ENCODE measurements at places on chromosomes 6 and 20. TPM values are rescaled to one million over a fixed set of nuclear protein-coding genes. Genes with fewer than 3 reads are reported as not detected.

Gene HAO1
- not detected for total RNA-seq

Gene TMEM151B
- not detected for total RNA-seq

Gene SIM1
- 2.0 TPM for total RNA-seq

Gene C20orf141
- total RNA-seq: not detected

Gene BMP7
- 1.6 TPM for total RNA-seq

GRCh38 chr20:15296422-15296821, 959.0 kb upstream of the FLRT3 start:
- DNase-seq: no peak

GRCh38 chr6:150202934-150203333, 60.1 kb downstream of the PPP1R14C start:
- DNase-seq: no peak

GRCh38 chr6:33868141-33868540, 64.3 kb upstream of the MLN start:
- no peak for DNase-seq

GRCh38 chr6:35461270-35461669, 6.9 kb upstream of the RPL10A start:
- DNase-seq: no peak

GRCh38 chr20:40251284-40251932, 437.6 kb downstream of the MAFB start:
- DNase-seq: no peak

- DNase-seq: peak; percentile 67
These were observed 2.8 kb upstream of the DIDO1 start for GRCh38 chr20:62929051-62929538.

- DNase-seq: no peak
These were observed 3.5 kb downstream of the TENT5A start for GRCh38 chr6:81748994-81749393.

DNA sequence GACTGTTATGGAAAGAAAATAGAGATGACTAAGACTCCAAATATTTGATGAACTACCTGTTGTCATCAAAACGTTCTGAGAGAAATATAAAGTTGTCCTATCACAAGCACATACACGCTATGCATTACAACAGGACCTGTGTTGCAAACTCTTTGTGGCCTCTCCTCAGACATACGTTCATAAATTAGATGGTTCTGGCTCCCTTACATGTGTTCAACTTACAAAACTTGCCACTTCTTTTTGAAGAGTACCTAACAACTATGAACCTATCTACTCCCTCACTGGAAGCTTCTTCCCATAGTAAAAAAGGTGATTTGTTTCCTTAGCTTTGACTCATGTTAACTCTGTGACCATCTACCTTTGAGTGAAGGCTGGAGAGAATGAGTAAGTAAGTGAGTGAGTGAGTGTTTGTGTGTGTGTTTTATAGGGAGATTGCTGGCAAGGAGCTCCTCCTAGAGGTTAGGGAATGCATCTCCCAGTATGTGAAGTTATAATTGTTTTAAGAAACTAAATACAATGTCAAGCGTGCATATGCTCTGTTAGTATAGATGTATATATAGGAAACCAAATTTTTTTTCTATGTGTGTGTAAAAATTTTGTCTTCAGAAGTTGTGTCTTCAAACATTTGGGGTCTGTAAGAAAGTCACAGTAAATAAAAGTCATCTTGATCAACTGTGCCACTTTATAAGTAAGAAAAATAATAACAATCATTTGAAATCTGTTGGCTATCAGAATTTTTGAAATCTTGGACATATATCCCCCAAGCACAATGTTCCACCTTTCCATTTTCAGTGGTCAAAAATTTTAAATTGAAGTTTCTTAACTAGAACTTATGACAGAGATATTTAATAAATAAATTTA, 1211.1 kb upstream of the GJE1 start:
- no peak for DNase-seq

DNA sequence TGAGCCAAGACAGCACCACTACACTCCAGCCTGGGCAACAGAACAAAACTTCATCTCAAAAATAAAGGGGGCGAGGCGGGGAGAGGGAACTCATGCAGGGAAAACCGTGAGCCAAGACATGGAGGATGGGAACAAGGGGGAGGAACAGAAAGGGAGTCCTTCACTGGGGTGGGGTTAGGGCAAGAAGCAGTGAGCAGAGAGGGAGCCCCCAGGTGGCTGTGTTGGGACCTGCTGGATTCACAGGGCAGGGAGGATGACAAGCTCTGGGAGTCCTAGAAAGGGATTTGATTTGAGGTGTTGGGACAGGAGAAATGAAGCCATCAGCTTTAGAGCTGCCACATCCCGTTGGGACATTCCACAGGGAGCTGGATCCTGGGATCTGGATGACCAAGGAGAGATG, 90.6 kb upstream of the TOP1 start:
- no peak for DNase-seq

- no peak for DNase-seq
These were observed 8.1 kb upstream of the FAM50B start for GRCh38 chr6:3841066-3841454.

DNA sequence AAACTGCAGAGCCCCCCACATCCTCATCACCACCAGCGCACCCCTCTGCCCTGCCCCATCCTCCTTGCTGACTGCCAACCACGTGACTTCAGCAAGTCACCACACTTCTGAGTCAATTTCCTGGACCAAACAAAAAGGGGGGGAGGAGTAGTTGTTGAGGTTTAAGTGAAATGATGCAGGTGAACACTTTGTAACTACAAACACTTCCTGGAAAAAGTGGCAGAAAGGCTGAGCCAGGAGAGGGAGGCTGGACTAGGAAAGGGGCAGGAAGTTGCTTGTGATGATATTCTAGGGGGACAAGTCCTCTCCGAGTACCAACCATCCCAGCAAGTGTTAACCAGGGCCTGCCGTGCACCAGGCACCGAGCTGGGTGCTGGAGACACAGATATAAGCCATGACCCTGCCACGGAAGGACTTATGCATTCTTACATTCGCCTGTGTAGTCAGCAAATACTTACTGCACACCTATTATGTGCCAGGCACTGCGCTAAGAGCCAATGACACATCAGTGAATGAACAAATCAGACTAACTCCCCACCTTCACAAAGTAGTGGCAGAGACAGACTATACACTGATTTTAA, 67.3 kb downstream of the PREX1 start:
- DNase-seq: no peak

DNA sequence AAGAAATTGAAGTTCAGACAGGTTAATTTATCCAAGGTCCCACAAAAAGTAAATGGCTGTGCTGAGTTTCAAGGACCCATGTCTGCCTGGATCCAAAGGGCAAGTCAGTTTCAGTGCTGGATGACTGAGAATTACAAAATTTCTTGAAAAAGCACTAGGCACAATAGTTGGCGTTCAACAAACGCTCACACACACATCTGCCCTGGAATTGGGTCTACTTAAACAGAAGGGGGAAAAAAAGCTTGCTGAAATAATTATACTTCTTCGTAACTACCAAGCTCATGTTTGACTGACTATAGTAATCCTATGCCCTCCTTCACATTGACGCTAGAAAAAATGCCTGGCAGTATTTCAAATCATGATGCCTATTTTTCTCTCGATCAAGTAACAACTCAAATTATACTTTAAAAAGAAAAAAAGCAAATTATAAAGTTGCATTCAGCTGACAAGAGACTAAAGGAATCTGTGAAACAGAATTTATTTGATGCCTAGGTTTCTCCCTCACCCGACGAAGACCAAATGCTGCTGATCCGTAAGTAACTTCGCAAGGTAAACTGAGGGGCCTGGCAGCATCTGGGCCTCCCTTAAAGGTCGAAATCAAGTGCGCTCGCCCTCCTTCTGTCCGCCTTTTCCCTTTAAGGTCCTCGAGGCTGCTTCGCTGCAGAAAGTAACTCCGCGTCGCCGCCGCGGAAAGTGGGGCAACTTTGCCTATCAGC, 650 bp upstream of the CD2AP start:
- no peak for DNase-seq

DNA sequence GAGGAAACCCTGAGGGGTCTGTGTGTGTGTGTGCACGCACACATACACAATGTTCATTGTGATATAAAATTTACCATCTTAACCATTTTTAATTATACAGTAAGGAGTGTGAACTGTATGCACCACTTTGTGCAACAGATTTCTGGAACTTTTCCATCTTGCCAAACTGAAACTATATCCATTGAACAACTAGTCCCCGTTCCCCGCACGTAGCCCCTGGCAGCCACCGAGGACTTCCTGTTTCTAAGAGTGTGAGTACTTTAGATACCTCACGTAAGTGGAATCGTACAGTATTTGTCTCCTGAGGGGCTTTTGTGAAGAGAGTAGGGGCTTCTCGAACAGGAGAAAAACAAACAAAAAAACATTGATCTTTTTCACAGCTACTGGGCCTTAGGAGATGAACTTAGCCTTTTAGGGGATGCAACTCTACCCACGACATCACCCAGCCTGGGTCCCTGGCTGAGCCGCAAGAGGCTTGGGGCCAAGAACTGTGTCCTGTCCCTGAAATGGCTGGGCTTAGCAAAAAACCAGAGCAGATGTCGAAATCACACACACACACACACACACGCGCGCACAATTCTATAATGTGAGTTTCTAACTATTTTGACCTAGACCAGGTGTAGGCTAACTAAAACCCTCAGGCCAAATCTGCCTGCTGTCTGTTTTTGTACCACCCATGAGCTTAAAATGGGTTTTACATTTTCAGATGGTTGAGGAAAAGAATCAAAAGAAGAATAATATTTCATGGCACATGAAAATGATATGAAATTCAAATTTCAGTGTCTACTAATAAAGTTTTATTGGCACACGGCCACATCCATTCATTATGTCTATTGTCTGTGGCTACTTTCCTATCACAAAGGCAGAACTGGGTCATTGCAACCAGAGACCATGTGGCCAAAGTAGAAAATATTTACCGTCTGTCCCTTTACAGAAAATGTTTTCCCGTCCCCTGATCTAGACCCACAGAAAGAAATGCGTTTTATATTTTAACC, 144.2 kb downstream of the EYA2 start:
- DNase-seq: no peak
